IPS-NIHi11 (cell line): ENCODE measurements at places on chromosomes 1 and 21.

DNA sequence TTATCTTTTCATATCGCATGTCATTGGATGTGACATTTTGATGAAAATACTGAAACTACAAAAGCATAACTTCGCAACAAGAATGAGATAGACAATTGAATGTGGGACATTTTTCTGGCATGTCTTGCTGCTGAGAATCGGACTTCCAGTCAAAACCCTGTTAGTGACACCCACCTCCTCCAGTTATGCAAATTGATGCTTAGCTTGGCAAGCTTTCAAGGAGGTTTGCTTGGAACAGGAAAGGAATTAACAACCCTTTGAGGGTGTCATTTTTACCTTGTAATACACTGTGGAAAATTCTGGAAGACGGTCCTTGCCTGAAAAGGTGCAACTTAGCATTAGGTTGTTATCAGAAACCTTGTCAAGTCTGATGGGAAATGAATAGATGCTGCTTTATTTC lies 38.8 kb upstream of the FAM3B start:
- no peak for DNase-seq

DNA sequence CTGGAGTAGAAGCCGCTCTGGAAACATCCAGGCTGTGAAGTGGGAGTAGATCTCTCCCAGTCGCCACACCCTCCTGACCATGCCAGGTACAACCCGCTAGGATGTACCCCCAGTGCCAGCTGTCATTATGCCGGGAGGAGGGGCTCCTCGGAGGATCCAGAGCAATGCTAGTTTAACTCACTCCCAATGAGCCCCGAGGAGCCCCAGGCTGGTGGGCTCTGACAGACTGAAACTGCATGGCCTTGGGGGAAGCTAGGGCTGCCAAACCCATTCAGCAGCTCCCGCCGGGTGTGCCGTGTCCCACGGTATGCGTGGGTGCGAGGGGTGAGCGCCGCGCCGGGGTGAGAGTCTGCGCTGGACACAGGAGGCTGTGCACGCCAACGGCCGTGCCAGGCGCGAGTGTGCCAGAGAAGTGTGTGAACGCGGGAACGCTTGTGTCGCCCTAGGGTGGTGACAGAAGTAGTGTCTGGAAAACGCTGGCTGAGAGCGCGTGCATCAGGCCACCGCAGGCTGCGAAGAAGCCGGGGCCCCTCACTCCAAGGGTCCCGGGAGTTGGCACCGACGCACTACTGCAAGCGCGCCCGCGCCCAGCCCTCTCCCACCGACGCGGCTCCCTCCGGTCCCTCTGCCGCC lies 177.1 kb upstream of the EDN2 start:
- peak; percentile 34 for DNase-seq

DNA sequence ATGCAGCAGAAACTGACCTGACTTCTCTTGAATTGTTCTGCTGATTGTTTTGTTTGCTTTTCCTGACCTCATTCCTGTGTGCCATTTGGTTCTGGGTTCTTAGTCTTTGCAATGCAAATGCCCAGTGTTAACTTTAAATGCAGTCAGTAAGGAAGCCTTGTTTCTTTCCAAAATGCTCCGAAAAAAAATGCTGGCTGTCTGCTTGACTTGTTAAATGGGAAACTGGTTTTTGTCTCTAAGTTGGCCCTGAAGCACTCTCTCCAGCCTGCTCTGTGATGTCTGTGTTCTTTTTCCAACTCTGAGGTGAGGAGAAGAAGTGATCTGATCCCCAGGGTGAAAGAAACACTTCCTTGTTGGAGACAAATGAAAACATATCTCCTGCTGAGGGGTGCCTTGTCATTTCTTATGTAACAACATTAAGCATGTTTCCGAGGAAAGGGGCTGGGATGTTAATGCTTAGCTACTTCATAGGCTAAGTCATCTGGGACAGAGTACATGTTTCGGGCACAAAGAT lies 256.3 kb upstream of the ADGRL4 start:
- peak; percentile 46 for DNase-seq

- no peak for DNase-seq
These were observed 25.4 kb downstream of the EEIG2 start for GRCh38 chr1:108585313-108585712.

- no peak for DNase-seq
These were observed 159.8 kb downstream of the NEK7 start for GRCh38 chr1:198316546-198317100.

GRCh38 chr1:182795563-182796228 lies 6.1 kb downstream of the NPL start:
- no peak for DNase-seq

DNA sequence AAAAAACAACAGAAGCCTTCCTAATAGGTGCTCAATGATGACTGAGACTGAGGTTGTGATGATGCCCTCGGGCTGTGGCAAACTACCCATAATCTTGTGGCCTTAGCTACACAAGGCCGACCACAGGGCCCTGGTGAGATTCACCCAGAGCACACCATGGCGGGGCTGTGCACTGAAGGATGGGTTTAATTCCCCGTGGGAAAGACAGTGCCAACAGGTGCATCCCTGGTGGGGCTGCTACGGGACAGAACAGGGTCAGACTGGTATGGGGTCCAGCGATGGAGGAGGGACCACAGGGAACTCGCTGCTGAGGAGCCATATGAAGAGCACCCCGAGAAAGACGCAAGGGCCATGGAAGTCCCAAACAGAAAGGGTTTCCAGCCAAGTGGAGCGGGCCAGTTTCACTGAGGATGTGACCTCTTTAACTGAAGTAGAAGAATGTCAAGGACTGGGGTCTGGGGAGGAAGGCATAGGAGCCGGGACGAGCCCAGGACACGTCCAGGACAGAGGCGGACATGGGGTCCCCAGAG lies 21.3 kb downstream of the PRDM15 start:
- DNase-seq = no peak

DNA sequence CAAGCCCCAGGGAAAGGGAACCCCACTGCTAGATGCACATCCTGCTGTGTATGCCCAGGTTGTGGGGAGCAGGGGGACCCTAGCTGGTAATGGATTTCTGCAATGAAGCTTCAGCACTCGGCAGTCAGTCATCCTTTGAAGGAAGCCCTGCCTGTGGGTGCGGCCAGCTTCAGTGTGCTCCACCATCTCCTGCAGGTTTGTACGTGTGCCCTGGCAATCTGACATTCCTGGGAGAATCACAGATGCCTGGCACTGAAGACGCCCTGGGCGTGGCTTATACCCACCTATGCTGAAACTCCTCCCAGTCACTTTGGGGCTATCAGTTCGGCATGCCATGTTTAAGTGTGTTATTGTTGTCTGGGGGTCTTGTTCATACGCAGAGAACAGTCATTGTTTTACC lies 6.8 kb downstream of the SPRR5 start:
- no peak for DNase-seq

DNA sequence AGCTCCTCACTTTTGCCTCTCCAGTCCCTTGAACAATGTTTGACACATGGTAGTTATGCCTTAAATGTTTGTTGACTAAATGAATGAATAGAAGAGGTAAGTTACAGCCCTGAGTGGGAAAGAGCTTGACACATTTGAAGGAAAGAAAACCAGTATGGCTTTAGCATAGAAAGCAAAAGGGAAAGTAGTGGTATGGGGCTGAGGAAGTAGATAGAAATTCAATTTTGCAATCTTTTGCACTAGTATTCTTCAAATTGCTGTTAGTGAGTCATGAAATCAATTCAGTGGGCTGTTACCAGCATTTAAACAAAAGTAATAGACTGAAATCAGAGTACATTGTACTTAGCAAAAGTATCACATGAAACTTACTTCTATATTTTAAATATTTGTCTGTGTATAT lies 21.1 kb downstream of the PLA2G4A start:
- no peak for DNase-seq

GRCh38 chr1:174239541-174239940 lies 80.2 kb downstream of the RABGAP1L start:
- DNase-seq = no peak

DNA sequence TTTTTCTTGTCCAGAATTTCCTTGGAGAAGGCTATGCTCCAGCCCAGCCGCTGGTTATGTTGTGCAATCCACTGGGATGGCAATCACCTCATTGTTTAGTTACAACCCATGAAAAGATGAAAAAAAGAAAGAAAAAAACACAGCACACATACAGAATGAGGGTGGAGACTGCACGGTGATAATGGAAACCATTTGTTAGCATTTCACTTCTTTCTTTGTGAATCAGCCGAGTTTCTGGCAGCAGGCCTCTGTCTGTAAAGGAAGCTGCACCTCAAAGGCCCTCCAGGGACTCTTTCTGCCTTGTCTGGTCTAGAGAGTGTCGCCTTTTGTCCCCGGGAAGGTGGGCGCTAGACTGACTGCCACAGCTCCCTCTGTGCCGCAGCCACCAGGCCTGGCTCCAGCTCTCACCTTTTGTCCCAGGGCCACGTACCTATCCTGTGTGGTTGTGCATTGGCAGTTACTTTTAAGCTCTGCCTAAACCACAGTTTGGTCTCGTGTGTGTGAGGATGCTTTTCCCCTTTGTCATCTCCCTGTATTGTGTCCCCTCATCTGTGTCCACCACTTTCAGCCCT lies 35.6 kb downstream of the NGF start:
- no peak for DNase-seq

DNA sequence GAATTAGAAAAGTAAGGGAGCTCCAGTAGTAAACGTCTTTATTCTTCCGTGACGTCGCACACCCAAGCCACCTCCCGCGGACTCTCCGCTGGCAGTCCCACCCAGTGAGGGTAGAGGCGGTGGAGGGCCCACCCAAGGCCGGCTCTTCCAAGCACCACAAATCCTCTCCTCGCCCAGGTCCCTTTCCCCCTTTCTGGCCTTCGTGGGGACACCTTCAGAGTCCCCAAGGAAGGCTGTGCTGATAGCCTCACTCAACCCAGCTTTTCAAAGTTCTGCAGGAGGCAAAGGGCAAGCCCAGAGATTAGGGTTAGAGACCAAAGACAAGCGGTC lies 349 bp upstream of the GPN2 start:
- no peak for DNase-seq

DNA sequence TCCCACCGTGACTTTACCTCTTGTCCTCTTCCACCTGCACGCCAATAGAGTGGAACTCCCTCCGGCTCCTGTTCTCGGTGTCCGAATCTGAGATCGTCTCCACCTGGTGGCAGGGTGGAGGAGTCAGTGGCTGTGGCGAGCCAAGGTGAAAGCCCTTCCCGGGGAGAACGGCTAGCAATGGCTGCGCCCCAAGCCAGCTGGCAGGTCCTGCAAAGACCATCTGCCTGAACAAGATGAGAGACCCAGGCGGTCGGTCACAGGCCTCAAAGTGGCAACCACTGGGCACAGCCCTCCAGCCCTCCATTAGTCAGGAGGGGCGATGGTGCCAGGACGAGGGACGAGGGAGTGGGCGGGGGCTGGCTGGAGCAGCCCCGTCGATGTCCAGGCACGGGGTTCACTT lies 25.4 kb upstream of the SMIM12 start:
- DNase-seq = peak; percentile 70

GRCh38 chr21:25964015-25964414 lies 206.6 kb downstream of the APP start:
- DNase-seq = no peak

DNA sequence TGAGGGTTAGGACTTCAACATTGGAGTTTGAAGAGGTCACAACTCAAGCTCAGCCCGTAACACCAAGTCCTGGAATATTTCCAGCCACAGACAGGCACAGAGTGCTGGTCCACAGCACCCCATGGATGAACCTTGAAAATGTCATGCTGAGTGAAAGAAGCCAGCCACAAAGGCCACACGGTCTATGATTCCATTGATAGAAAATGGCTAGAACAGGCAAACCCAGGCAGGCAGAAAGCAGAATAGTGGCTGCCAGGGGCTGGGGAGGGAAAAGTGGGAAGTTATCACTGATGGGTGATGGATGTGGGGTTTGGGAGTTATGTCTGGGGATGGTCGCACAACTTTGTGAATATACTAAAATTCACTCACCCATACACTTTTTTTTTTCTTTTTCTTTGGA lies 21.3 kb downstream of the MX1 start:
- no peak for DNase-seq

- DNase-seq = no peak
These were observed 59.9 kb upstream of the SPOCD1 start for GRCh38 chr1:31875636-31876236.

DNA sequence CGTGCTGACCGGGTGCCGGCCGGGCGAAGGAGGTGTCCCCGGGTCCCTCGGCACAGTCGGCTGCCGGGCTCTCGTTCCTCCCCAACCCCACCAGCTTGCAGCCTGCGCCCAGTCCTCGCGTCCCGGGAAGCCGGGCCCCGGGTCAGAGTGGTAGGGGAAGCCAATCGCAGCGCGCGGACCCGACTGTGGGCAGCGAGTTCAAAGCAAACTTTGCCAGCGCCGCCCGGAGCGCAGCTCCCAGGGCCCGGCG lies 328 bp downstream of the MYCL start:
- DNase-seq = no peak

DNA sequence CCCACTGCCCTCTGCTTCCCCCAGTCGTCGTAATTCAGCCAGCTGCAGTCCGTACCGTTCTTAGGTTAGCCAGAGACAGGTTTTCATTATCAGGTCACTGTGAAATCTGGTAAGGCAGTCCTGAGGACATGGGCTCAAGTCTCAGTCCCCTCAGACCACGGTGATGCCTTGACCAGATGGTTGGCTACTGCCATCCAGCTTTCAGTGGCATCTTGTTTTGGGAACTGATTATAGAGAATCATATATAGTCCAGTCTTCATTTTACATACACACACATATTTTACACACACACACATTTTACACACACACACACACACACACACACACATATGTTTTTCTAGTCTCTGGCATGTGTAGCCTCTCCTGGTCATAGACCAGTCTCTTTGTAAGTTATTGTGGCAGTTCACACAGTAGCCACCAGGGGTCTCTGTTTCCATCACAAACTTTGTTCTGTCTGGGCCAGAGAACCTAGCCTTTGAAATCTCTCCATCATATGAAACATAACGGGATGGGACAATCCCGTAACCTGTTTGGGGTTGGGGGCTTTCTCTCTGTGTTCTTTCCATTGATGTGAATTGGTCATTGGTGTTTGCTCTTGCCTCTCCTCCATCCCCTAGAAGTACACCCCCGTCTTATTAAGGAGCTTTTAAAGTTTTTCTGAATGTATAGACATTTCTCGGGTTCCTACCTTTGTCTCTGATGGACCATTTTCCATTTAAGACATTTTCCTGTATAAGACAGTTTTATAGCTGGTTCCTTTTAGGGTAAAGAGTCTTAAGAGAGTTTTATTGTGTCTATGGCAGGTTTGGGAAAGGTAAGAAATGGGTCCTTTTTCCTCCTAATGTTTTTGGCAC lies 8.4 kb upstream of the IKBKE start:
- DNase-seq = peak; percentile 77

DNA sequence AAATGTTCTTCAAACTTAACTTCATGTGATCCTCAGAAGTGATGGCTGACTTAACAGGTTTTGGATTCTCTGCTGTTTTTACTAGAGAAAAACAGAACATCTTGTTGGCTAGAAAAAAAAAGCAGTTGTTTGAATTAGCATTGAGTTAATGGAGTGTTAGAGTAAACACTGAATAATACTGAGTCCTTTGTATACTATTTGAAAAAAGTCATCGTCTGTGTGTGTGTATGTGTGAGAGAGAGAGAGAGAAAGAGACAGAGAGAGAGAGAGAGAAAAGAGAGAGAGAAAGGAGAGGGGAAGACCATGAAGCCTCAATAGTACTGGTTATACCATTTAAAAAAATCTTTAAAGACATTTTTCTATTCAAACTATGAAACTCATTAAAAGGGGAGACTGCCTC lies 10.4 kb downstream of the ZNF697 start:
- DNase-seq = no peak
